ELF-1 (cell line): ENCODE measurements at places on chromosomes 7 and 10.

DNA sequence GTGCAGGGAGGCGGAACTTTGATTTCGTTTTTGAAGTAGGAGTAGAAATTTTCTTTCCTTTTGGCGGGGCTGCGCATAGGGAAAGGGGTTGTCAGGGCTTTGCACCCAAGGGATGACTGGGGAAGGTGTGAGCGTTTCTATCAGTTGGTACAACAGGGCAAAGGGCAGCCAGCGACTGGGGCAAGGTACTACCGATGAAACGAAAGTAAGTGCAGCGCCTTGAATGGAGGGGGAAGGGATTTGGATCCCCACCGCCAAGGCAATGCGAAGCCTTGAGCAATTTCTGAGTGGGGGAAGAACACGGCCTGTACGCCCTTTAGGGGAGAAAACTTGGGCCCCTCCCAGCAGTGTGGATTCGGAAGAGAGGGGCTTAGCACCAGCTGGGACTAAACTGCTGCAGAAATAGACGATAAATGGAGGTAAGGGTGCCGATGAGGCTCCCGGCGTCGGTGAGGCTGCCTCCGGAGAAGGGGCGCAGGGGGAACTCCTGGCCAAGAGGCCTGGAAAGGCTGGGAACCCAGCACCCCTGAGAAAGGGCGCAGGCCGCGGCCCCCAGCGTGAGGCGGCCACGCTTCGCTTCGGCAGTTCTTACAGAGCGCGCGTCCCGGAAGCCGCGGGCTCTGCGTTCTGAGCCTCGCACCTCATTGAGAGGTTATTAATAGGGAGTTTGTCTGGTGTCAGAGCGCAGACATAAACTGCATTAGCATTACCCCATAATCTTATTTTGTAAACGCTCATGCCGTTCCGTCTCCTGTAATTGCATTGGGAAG, 10.0 kb upstream of the TLX1 start:
- no peak for DNase-seq

- no peak for DNase-seq
These were observed 22.7 kb upstream of the ADCYAP1R1 start for GRCh38 chr7:31029251-31030042.

- DNase-seq = no peak
These were observed 53.3 kb downstream of the CDHR3 start for GRCh38 chr7:106016331-106016730.

DNA sequence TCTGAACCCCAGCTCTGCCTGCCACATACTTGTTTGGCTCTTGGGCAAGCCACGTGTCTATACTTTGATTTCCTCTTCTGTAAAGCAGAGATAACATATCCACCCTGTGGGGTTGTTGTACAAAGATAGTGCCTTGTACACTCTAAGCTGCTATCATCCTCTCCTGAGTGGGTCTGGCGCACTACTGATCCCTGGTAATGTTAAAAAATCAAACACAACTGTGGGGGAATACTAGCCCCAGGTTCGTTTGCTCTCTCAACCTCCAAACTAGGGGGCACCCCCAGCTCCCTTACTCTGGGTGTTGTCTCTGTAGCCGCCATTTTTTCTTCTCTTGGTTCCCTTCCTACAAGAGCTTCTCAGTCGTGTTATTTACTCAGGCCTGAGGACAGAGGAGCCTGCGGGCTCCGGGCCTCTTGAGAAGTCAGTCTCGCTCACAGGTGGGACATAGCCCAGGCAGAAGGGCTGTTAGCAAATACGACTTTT, 1.0 kb downstream of the POLM start:
- DNase-seq = no peak

DNA sequence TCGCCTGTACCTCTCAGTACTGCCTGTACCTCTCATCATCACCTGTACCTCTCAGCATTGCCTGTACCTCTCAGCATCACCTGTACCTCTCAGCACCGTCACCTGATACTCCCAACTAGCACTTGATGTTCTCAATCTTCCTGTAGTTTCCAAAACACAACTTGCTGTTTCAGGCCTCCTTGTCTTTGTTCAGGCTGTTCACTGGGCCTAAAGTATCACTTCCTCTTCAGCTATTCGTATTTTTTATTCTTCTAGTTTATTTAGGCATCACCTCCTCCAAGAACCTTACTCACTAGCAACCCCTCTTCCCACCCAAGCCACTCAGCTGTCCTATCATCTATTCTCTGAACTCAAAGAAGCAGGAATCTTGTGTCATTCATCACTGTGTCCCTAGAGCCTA, 24.1 kb downstream of the OR6B1 start:
- DNase-seq = no peak

- DNase-seq = no peak
These were observed 48.1 kb upstream of the SEPTIN7 start for GRCh38 chr7:35752742-35753141.
